ENCODE measurements at places on chromosomes 4 and X. TPM values are rescaled to one million over a fixed set of nuclear protein-coding genes. Genes with fewer than 3 reads are reported as not detected.

Gene IGFBP7
- total RNA-seq: not detected

Gene PPBP
- 34.9 TPM for total RNA-seq

Gene MAGED4B
- not detected for total RNA-seq

Gene CDS1
- total RNA-seq: 0.88 TPM

Gene MAGEA6
- total RNA-seq: not detected

Gene OSTC
- total RNA-seq: 55.6 TPM

Gene TCEAL7
- not detected for total RNA-seq

- no peak for DNase-seq
Measured at GRCh38 chrX:18964026-18964425, 19.9 kb downstream of the PHKA2 start.

DNA sequence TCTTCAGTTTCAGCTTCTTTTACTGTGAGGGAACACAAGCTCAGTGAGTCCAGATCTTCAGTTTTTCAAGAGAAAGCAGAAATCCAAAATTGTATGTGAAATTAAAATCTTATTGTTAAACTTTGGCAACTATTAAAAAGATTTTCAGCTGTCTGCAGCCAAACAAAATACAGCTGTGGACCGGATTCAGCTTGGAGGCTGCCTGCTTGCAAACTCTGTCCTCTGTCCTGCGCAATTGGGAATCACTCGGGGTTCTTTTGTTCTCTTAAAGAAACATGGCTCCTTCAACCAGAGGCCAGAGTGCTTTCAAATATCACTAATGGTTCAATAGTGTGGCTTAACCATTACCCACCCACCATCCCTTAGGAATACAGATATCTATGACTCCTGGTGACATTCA is 201.2 kb downstream of the CHIC2 start:
- no peak for DNase-seq

DNA sequence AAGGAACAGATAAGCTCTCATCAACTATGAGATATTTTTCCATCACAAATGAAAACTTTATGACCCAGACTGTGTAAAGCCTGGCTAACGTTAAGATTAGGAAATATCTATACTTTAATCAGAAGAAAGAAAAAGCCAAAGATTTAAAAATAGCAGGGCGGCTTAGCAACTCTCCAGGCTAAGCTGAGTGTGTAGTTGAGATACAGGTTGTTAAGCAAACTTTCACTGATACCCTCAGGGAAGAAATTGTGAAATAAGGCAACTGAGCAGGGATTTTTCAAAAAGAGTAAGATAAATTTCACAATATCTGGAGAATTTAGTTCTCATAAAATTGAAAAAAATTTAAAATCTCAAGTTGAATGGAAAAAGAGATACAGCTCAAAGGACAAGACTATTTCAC is 382.0 kb downstream of the RAPGEF2 start:
- no peak for DNase-seq

GRCh38 chr4:139202991-139203390 is 26.0 kb upstream of the ELF2 start:
- DNase-seq: no peak

DNA sequence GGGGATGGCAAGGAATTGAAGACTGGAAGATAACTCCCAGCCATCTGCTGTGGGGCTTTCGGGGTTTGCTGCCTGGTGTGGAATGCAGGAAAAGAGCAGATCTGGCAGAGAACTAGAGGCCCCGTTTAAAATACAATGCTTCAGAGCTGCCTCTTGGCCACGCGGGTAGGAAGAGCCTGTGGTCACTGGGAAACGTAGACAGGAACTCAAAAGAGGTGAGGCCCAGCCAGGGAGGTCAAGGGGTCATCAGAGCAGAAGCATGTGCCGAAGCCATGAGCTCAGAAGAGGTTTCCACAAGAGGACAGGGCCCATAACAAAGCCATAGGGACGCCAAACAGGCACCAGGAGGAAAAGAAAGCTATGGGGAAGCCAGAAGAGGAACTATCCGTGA is 14.5 kb upstream of the STS start:
- no peak for DNase-seq

- no peak for DNase-seq
Measured at GRCh38 chr4:171516694-171517093, 296.5 kb upstream of the GALNTL6 start.

GRCh38 chr4:11470438-11471045 is 41.8 kb upstream of the HS3ST1 start:
- DNase-seq: peak; percentile 9

GRCh38 chr4:144831971-144832370 is 186.0 kb downstream of the HHIP start:
- no peak for DNase-seq

GRCh38 chr4:77092975-77093374 is 17.2 kb upstream of the CCNI start:
- no peak for DNase-seq

GRCh38 chrX:11100281-11101035 is 10.7 kb upstream of the HCCS start:
- no peak for DNase-seq

DNA sequence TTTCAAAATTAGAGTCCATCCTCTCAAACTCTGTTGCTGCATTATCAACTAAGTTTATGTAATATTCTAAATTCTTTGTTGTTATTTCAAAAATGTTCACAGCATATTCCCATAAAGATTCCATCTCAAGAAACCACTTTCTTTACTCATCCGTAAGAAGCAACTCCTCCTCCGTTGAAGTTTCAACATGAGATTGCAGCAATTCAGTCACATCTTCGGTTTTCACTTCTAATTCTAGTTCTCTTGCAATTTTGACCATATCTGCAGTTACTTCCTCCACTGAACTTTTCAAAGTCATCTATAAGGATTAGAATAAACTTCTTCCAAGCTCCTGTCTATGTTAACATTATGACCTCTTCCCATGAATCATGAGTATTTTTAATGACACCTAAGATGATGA is 216.6 kb upstream of the SLC7A11 start:
- DNase-seq: no peak

GRCh38 chr4:150117629-150118028 is 39.4 kb downstream of the DCLK2 start:
- no peak for DNase-seq

DNA sequence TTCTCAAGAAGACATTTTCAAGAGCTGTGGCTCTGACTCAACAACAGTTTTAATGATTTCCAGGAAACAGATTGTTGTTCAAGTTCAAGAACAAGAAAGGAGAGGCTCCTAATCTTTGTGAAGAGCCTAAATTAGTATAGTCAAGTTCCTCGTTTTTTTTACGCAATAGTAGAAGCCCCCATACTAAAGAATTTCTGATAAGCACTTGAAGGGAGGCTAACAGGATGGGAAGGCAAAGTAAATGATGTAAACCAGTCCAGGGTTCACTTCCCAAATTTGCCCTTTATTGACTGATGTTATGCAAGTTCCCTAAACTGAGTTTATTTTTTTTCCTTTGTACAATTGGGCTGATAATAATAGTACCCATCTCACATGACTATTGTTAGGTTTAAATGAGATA is 178.2 kb downstream of the RTL9 start:
- DNase-seq: no peak

GRCh38 chr4:48112017-48112667 is 21.9 kb downstream of the TXK start:
- no peak for DNase-seq

DNA sequence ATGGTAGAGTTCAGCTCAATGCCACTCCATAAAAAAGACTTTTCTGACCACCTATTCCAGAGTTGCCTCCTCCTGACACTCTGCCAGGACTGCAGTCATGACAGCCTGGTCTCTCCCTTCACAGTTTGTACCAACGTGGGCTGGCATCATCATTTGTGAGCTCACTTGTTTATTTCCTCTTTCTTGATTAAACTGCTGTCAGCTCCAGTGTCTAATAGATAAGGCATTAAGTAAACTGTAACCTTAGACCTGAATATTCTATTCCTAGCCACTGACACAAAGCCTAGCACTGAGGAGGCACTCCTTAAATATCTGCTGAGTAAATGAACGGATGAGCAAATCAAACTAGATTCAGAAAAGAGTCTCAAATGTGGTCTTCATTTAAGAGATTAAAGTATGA is 48.7 kb downstream of the DDX60 start:
- no peak for DNase-seq

GRCh38 chr4:145061318-145061920 is 36.6 kb downstream of the ANAPC10 start:
- DNase-seq: no peak

GRCh38 chrX:38275615-38276014 is 51.7 kb downstream of the RPGR start:
- no peak for DNase-seq

All from naive thymus-derived CD4-positive, alpha-beta T cell (primary cell).